ENCODE measurements at places on chromosomes 16 and 17.

- DNase-seq = no peak
Measured at GRCh38 chr17:59327981-59328290, 3.5 kb upstream of the YPEL2 start.

DNA sequence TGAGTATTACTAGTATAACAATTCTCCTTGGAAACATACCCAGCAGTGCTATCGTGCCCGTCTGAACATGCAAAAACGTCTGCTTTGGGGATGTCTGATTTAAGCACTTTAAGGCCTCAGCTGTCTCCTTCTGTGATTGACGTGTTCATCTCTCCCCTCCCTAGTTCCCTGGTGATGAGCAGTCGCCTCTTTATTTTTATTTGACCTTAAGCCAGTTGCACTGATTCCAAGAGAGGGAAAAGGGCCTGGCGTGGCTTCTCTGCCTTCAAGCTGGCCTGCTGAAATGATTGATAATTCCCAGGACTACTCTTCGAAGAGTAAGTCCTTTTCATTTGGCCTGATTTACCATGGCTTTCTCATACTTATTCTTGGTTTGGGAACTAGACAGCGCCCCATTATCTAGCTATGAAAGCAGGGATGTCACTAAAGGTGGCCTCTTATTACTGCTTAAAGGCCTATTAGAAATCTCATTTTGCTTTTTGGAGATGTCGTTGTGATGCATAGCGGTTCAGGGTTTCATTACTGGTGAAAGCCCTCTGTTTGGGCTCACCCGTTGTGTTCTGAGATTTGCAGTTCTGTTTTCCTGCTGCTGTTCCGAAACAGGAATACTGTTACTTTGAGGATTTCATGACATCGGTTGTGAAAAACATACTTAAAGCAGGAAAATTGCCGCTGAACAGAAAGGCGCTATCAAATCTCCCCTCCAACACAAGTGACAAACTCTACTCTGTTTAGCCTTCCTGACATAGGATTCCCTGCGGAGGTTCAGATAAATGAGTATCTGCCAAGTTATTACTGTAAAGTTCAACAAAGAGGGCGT is 65.5 kb downstream of the IQCK start:
- no peak for DNase-seq

GRCh38 chr17:76353004-76353598 is 615 bp downstream of the PRPSAP1 start:
- no peak for DNase-seq

DNA sequence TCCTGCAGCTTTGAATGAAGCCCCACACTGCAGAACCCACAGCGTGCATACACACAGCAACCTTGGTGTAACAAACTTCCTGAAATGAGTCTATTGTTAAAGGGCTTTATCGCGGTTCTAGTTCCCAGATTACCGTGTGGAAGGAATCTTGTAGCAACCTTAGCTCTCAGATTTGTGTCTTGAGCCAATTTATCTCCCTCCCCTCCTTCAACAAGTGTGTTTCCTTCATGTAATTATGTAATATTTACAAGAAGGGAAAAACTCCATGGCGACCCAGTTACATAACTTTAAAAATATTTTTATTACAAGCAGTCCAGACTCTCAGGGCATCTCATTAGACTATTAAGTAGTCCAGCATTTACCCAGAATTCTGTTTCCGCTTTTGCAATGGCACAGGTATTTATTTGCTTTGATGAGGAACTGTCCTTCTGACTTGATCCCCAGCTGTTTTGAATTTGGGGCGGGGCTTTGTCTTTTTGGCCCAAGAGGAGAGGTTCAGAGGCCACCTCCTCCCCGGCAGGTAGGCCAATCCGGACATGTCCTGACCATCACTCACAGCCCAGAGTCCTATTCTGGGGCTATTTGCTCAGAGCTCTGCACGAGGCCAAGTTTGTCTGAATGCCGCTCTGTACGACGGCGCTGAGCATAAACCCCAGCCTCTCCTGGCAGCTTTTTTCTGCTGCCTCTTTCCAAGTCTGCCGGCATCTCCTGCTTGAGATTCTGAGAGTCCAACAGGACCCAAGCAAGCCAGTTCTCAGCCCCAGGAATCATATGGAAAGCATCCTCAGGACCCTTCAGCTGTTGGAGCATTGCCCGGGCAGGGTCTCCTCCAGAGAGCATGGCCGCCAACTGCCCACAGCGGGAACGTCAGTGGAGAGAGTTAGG is 35.6 kb downstream of the CLEC16A start:
- no peak for DNase-seq

DNA sequence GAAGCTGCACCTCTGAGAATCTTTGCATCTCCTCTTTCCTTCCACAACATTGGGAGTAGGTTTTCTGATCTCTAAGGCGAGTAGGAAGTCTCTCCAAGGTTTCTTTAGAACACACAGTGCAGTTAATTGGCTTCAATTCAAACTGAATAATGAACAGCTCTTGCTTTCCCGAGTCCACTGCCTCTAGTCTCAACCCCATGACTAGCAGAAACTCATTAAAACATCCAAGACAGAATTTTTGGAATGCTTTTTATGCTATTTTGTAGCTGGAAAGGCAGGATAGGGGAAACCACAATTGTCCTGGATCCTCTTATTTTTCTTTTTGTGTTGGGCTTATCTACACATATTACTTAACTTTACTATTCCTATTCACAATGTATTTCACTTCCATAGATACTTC is 206.6 kb downstream of the CDH8 start:
- no peak for DNase-seq

DNA sequence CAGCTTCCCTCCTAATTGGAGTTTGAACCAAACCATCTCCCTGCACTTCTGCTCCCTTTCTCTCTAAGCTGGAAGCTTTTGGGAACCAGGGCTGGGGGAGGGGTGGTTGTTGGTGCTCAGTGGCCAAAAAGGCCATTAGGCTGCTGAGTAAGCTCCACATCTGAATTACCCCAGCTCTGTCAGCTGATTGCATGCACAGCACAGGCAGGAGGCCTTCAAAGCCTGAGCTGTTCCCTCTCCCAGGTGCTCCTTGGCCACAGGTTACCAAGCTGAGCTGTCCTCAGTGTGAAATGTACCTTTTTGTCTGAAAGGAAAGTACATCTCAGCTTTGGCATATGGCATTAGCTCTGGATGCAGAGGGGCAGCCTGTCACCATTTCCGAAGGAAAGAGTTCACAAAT is 6.2 kb upstream of the TBKBP1 start:
- DNase-seq = peak; percentile 44

DNA sequence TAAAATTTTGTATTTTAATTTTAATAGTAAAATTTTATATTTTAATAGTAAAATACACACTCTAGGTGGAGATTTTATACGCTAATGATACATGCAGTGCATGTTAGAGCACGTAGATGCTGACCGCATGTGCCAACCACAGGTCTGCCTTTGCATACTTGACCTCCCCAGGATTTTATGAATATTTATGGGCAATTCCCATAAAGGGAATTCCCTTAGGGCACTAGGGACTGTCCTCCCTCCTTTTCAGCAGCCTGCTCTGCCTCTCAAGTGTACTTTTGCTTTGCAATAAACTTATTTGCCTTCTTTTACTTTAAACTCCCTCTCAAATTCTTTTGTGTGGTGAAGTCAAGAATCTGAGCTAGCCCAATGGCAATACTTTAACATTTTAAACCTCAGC is 217.7 kb upstream of the CDH8 start:
- DNase-seq = no peak

DNA sequence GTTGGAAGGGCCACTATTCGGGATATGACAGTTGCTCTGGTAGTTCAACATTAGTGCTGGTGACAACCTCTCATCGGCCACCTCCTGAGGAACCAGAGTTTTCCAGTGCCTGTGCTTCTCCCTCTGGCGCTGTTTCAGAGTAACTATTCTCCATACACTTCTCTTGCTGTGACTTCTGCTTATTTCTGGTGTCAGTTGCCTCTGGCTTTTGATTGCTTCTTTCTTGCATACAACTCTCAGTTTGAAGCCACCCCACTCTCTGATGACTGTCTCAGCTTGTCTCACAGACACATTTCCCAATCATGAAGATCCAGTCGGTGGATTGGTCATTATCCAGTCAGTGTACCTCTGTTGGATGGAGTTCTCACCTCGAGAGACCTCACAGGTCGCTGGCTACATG is 3.4 kb upstream of the TM4SF5 start:
- DNase-seq = no peak

DNA sequence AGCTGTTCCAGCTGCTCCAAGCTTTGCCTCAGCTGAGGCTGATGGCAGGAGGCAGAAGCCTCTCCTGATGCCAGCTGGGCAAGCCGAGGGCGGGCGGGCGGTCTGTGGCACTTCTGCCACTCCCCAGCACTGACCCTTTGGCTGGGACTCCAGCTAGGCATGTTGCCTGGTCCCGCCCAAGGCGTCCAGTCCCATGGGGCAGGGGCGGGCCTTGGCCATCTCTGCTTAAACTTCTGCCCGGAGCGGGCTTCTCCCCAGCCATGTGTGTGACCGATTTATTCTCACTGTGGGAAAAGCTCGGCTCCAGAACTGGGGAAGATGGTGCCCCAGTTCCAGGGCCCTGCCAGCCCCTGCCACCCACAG is 349.1 kb downstream of the SEC14L1 start:
- no peak for DNase-seq
